ENCODE measurements at places on chromosomes 7 and 10. TPM values are rescaled to one million over a fixed set of nuclear protein-coding genes. Genes with fewer than 3 reads are reported as not detected.

BHLHA15 gene
- not detected for total RNA-seq

GPRIN2 gene
- total RNA-seq: not detected

- peak; percentile 56 for DNase-seq
These were observed 12.5 kb downstream of the PSAP start for GRCh38 chr10:71838264-71839211.

AZGP1 gene
- not detected for total RNA-seq

SLC26A5 gene
- total RNA-seq: not detected

COG5 gene
- 51.4 TPM for total RNA-seq

MLLT10 gene
- 15.5 TPM for total RNA-seq

- no peak for DNase-seq
These were observed 519.5 kb upstream of the ZWINT start for GRCh38 chr10:56880606-56881005.

LRRC18 gene
- not detected for total RNA-seq

DNA sequence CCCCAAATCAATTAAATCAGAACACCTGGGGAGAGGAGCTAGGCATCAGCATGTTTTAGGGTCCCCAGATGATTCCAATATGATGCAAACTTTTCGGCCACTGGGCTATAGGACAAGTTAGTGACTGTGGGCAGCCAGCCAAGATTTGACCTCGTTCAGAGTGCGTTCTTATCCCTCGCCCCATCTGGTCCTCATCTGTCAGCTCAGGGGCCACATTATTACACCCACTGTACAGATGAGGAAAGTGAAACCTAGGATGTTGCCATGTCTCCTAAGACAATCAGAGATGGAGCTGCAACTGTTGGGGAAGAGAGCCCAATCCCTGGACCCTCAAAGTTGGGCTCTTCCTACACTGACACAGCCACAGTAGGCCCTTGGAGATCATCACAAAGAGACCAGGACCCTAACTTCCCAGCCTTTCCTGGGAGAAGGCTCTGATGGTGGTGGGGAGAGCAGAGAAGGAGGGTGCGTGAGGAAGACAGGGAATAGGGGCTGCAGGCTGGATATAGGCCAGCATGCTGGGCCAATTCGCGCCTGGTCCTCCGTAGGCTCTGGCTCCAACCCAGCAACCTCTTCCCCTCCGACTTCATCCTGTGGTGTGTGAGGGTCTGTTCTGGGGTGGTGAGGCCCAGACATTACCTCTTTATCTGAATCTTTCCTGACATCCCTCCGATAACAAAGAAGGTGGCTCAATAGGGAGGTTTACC, 109.4 kb upstream of the ZMIZ1 start:
- DNase-seq: no peak

DNA sequence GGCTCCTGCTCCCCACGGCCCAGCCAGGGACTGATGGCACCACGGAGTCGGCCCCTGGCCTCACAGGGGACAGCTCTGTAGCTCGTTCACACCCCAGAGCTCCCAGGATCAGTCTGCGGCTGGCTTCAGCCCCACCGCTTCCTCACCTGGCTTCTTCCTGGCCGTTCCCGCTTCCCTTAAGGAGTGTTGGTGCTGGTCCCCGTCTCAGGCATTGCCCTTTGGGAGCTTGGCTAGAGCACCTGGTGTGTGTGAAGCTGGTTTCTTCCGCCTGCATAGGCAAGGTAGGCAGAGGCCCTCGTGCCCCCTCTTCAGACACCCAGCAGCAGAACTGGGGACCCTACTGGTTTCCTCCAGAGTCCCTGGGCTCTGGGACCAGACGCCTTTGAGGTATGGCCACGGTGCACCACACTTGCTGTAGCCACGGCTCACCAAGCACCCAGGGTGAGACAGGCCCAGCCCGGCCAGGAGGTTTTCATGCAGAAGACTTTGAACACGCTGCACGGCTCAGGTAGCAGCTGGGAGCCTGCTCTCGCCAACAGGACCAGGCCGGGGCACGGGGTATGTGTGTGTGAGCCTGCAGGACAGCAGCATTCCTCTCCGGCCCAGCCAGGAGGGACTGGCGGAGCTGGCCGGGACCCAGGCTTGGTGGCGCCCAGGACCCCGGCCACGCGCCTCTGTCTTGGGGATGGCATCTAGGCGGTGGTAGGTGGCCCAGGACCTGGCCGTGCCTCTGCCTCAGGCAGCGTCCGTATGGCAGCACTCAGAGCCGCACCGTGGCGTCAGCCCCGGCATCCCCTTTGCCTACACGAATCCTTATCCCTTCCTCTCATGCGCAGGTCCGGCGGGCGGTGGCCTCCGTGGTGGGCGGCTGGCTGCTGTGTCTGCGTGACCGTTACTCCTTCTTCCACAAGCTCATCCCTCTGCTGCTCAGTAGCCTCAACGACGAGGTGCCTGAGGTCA, 13.2 kb upstream of the PRKAR1B start:
- no peak for DNase-seq

GRCh38 chr7:2106924-2107323, 125.8 kb downstream of the MAD1L1 start:
- peak; percentile 31 for DNase-seq

MMD2 gene
- total RNA-seq: not detected

DNA sequence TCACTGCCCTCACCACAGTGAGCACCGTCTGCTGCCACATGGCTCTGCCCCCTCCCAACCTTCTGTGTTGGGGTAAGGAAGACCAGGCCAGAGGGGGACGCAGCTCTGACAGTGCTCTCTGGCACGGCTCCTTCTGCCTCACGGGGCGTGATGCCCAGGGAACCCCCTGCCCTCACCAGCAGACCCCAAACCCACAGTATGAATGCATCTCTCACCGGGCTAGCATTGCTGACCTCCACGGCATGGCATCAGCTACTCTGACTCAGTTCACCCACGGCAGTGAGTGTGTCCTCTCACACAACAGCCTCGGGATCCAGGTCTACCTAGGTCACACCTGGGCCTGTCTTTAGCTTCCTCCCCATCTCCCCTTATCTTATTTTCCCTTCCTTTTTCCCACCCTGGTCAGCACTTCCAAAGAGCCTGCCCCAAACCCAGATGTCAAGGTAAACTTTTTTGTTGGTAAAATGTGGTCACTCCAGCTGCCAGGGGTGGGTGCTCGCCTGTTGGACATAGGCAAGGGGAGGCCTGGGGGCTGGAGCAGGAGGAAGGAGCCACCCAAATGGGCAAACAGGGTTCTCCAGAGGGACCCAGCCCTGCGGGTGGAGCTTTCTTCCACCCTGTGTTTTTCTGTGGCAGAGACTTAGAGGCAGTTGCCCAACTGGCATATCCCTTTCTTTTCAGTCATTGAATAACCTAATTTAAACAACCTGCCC, 4.4 kb downstream of the CALML3 start:
- DNase-seq: no peak

- no peak for DNase-seq
These were observed 1.0 kb downstream of the GPR146 start for GRCh38 chr7:1045069-1046063.

ANXA8L1 gene
- not detected for total RNA-seq

DNA sequence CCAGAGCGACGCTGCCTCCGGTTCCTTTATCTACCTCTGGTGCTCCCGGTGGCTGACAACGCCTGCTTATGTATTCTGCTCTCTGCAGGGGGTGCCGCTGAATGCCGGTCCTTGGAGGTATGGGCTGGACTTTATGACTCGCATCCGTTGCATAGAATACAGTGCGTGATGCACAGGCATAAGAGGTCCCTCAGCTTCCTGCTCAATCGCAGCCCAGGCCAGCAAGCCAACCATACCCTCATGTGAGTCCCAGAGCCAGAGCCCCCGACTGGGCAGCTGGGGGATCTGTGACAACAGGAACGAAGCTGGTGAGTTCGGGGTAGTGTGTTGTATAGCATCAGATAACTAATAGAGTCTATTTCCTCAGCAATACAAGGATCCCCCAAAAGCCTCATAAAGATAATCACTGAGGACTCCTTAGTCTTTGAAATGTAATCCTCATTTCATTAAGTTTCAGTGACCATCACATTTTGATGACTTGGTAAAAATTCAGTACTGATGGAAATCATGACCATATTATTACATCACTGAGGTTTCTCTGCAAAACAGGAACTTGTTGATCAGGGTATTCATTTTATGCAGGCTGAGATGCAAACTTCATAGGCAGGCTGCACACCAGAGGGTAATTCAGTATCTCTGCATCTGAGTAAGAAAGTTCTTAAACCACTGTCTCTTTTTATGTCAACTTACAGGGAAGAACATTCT, 607.8 kb downstream of the PTPRN2 start:
- DNase-seq: no peak

NACAD gene
- total RNA-seq: 1.2 TPM

- DNase-seq: no peak
These were observed 35.9 kb downstream of the EMX2 start for GRCh38 chr10:117578490-117578889.

- no peak for DNase-seq
These were observed 115.1 kb downstream of the AGMO start for GRCh38 chr7:15446722-15447121.

DNA sequence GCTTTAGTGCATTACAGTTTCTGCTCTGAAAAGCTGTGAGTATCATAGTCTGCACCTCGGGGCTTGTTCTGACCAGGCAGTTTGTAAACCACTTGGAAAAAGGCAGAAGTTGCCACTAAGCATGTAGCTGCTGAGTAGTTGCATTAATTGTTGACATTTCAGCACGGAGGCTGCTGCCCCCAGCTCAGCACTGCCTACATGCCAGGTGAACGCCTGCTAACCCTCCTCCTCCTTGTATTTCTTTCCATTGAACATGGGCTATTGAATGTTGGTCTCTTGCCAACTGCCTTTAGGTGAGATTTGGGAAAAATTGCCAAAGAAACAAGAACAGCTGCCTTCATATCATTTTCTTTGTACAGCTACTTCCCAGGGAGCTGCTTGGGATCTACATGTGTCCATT, 164.2 kb downstream of the RAPGEF5 start:
- no peak for DNase-seq

TUBB8 gene
- not detected for total RNA-seq

VWA2 gene
- 0.26 TPM for total RNA-seq

FAM25G gene
- not detected for total RNA-seq

UCMA gene
- not detected for total RNA-seq

DNA sequence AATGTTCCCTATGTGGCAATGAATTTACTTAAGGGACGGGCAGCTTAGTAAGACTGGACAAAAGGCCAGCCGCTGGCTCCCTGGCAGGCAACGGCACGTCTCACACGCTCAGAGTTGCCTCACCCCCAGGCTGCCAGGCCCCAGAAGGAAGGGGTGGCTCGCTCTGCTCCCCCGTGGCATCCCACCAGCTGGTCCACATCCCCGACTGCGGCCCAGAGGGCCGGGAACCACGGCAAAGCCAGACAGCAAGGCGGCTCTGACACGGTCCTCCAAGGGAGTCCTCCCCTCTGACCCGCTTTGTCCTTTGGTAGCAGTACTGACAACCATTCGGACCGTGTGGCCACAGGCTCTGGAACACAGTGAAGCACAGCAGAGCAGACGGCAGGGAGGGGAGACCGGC, 34.1 kb downstream of the NUDT1 start:
- no peak for DNase-seq

TMEM236 gene
- total RNA-seq: 0.31 TPM

GRCh38 chr7:7479275-7479805, 56.3 kb downstream of the COL28A1 start:
- no peak for DNase-seq

- DNase-seq: no peak
These were observed 675.2 kb upstream of the GALNT17 start for GRCh38 chr7:70456719-70457118.

GRCh38 chr10:129999140-129999539, 35.1 kb upstream of the EBF3 start:
- no peak for DNase-seq

- no peak for DNase-seq
These were observed 198.3 kb downstream of the PLXNA4 start for GRCh38 chr7:132377703-132378584.

RELN gene
- 0.05 TPM for total RNA-seq

DNA sequence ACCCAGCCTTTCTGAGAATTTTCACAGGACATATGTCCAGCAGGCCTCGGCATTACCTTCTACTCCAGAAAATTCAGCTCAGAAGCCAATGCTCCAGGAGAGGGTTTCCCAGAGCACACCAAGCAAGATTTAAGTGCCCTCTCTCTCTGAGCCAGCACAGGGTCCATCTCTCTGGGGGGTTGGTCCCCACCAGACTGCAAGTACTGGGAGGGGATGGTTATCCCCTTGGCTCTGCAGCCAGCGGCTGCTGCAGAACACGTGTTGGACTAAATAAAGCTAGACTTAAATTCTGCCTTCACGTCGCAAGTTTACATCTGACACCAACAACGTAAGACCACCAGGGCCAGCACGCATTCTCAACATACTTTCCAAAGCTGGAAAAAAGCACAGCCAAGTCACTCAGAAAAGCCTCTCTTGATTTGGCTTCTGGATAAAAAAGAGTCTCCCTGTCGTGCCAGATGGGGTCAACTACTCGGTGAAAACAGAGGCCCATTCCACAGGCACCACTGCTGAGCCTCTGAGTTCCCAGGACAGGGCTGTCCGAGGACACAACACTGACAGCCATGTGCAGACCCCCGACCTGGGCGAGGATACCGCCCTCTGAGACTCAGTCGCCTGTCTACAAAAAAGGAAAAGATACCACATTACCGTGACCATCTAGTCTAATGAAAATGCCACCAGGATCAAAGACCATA, 77.3 kb downstream of the CTBP2 start:
- DNase-seq: no peak

Measured in myocyte (in vitro differentiated cells).